ENCODE measurements at places on chromosomes 11 and 22.

DNA sequence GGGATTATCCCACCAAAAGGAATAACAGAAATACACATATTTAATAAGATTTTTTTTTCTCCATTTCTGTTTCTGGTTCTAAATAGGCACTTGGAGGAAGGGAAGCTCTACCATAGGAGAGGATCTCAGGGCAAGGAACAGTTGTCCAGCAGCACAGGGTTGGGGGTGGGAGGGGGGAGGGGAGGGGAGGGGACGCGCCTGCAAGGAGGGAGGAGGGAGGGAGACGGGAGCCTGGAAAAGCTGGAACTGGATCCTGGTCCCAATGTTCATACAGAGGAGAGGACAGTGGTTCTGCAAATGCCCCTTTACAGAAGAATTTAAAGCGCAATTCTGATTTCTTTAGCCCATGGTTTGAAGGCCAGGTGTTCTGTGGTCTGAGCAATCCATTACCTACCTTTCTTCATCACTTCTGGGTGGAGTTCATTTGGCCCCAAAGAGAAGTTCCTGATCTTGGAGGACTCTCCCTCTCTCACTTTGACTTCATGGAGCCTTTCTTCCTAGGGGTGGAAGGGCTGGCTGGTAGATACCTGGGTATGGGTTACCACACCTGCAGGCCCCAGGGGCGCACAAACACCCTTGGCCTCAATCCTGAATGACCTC lies 348.9 kb upstream of the NCAM1 start:
- DNase-seq = no peak

GRCh38 chr11:65390099-65390941 lies 3.9 kb downstream of the FRMD8 start:
- no peak for DNase-seq

DNA sequence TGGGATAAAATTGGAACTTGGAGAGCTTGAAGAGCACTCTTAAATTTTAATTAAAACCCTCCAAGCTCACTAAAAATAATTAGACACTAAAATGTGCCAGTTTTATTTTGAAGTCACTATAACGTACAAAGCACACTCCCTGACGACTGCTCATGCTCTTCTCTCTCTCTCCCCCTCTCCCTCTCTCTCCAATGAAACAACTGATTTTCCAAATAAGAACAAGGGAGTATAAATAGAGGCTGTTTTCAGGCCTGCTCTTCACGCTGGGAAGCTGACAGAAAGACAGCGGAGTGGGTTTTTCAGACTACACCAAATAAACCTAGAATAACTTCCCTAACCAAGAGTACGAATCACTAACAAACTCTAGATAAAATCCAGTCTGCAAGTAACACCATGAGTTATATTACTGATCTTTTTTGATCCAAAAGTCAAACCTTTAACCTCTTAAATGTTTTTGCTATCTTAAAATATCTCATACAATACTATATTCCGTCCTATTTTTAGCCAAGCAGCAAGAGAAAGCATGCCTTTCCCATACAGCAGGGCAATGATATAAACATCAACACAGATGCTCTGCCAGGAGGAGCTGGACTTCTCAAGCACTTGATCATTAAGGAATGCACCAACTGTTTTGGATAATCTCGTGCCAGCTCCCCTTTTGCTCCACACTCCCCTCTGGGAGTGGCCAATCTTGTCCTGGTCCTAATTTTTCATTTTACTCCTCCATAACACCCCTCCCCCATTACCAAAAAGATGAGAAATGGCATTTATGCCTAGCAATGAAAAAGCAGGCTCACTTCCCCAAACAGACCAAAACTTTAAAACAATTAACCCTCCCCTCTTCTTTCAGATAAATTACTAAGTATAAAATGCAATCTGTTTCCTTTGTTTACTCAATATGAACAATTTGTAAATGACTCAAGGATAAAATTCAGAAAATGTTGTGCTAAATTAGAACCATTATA lies 116.9 kb downstream of the SOX6 start:
- DNase-seq = no peak

GRCh38 chr11:68659158-68659921 lies 25.0 kb upstream of the GAL start:
- DNase-seq = no peak

DNA sequence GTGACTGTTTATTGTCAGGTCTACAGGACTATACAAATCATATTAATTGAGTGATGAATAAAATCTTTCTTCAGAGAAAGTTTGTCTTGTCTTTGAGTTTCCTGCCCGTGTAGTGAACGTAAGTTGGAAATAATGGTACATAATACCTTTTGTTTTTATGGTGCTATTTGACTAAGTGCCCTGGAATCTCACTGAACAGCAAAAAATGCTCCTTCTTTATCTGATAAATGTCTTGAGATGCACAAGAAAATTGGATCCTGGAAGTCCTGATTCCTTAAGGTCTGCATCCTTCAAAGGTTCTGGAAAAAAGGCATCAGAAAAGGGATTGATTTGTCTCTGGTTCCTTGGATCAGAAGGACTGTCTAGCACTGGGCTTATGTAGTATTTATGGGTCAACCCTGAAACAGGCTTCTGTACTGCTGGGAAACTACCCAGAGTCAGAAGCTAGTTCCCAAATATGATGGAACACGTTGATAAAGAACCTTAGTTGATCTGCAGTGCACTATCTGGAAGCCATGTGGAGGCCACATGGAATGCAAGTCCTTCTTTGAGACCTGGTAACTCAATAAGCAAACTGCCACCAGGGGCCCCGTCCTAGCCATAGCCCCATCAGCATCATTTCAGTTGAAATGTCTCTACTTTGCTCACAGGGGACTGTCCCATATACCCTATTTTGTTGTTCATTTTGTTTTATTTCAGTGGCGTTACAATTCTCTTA lies 100.6 kb upstream of the CD44 start:
- no peak for DNase-seq

DNA sequence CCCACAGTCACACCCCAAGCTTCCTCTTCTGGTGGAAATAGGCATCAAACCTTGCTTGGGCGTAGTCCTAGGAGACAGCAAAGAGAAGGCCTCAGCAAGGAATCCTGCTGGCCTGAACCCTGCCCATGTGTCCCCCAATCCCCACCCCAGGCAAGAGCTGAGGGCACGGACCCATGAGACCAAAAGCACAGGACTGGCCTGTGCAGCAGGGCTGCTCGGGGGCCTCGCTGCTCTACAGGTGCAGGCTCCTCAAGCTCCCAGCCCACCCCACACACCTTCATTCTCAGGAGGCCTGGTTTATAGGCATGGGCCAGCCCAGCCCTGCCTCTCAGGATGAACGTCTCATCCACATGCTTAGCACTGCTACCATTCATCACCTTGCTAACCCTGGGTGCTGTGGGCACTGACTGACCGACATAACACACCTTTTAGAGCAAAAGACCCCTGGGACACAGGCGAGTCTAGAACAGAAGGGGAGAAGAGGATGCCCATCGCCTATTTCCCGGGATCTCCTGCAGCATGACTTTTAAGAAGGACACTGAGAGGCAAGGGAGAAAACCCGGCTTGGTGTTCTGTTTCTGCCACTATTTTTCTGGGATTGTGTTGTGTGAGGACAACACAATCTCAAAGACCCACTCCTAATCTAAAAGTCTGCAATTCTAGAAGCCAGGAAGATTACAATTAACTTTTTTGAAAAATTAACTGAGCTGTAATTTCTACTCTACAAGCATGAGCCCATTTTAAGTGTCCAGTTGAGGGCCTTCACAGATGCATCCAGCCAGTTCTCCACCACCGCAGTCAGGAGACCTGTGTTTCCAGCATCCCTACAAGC lies 15.4 kb downstream of the TCIRG1 start:
- DNase-seq = no peak

DNA sequence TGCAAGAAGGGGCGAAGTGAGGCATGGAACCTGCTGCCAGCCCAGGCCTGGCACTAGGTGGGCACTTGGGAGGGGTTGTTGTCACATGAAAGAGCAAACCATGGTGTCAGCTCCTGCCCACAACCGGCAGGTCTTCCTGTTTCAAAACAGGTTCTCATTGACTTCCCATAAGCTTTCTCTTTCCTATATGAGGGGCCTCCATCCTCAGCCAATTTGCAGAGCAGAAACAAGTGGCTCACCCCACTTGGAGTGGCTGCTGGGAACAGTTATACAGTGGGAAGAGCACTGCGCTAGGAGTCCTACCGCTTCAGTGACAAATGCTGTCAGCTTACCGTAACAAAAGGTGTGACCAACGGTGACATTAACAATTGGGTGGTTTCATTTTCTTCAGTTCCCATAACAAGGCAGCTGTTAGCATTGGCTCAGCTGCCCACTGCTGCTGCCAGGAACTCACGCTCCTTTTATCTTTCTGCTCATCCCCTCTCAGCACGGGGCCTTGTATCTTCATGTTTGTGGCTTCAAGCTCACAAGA lies 10.2 kb upstream of the SSTR3 start:
- no peak for DNase-seq

DNA sequence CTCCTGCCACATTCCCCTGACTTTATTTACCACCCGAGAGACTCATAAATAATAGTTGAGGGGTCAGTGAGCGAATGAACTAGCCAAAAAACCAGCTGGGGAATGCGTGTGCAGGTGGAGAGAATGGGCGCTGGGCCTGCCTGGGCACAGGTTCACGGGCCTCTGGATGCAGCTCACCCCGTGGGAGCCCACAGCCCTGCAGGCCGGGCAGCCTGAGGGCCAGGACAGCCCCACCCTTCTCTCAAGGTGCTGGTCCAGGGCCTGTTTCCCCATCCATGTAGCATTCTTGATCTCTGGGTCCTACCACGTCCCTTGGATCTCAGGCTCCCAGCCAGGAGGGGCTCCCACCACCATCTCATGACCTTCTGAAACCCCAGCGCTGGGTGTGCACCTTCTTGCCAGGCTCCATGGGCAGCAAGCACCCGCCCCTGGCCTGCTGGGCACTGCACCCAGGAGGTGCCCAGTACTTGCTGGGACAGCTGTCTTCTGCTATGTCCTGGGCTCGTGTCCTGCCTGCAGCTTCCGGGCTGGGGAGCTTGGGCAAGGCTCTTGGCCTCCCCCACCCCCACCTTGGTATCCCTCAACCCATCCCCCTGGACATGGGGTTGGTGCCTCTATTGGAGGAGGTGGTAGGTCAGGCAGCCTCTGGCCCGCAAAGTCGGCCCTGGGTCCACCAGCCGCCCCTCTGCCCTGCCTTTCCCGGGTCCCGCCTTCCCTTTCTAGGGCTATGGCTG lies 43.1 kb upstream of the CCDC188 start:
- no peak for DNase-seq

GRCh38 chr11:123451183-123451781 lies 21.2 kb downstream of the GRAMD1B start:
- no peak for DNase-seq

DNA sequence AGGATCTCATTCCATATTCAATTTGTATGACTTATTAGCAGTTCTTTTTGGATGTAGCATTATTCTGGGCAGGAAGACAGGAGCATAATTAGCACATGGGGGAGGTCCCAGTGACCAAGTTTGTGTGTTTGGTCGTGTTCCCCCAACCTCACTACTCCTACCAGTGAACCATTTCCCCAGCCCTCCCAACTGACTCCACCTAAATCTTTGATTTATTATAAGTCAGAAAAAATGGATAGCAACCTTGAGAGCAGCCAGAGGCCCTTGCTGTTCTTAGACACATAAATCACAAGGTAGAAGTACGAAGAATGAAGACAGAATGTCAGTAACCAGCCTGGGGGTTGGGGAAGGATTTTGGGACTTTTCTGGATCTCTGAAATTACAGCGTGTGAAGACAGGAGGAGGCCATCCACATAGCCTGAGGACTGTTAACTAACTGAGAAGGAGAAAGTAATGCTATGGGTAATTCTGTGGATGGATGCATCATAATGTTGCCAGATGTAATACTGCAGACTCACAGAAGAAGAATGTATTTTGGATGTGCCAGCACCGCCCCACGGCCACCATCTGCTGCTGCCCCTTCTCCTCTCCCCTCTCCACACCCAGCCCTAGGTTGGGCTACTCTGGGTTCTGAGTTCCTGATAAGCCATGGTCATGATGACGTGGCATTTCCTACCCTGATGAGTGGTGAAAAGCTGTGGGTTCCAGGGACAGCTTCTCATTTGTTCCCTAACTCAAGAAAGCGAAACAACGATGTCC lies 124.3 kb upstream of the TTC12 start:
- DNase-seq = no peak

GRCh38 chr22:24954114-24954463 lies 1.6 kb downstream of the KIAA1671 start:
- no peak for DNase-seq

- no peak for DNase-seq
These were observed 35.5 kb upstream of the CD82 start for GRCh38 chr11:44529895-44530412.

DNA sequence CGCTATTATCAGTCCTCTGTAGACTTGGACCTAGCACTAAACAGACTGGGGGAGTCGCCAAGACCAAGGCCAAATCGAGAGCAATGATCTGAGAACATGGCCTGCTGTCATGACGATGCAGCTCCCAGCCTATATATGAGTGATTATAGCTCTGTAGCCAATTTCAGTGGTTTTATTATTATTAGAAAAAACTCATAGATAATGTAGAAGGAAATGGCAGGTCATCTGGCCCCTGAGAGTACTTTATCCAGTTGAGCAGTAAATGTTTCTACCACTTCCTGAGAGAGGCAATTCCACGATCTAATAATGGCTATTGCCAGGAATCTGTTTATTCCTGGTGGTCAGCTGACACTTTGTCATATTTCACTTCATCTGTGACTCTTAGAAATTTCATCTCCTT lies 666.7 kb downstream of the OPCML start:
- no peak for DNase-seq

GRCh38 chr11:75760710-75761493 lies 7.7 kb upstream of the DGAT2 start:
- DNase-seq = no peak

GRCh38 chr11:27061461-27061821 lies 20.8 kb downstream of the BBOX1 start:
- DNase-seq = no peak

DNA sequence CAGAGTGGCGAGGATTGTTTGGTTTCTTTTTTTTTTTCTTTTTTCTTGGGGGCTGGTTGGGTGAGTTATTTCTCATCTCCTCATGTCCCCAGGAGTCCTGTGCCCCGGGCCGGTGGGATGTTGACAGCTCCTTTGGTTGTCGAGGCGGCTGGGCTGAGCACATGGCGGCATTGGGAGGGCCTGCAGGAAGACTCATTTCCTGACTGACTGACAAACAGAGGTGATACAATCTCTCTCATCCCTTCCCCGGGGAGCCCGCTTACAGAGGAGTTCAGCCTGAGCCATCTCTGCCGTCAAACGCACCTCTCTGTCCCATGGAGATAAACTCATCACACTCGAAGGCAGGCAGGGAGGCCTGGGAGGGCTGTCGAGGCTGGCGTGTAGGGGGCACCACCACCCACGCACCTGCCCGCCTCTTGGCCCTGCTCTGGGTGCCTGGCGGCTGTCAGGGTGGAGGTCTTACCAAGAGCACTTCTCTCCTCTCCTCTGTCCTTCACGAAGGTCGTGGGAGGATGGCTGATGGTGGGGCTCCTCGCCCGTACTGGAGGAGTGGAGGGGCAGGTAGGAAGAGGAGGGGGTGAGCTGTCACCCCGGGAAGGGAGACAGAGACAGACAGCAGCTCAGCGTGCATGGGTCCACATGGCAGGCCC lies 60.0 kb upstream of the NECTIN1 start:
- DNase-seq = no peak

DNA sequence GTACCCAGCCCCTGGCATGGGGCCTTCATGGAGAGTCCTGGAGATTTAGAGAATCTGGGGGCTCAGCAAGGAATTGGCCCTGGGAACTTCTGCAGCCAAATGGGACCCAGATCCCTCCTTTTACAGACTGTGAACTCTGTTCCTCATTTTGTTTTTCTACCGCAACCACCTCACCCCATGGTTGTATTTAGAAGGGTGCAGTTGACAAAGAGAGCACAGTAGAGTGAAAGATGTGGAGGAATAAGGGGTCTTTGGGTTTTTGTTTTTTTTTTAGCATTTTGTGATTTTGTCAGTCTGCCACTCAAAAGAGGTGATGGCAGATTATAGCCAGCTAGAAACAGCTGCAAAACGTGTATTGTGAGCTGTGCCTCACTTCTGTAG lies 1.9 kb downstream of the ZNF74 start:
- DNase-seq = no peak

Measured in activated T-cell treated with anti-CD3 and anti-CD28 coated beads for 24 hours (primary cell).